Amniotic stem cell (primary cell): ENCODE measurements at places on chromosomes 6 and 20.

GRCh38 chr6:143271024-143271423 lies 179.5 kb downstream of the ADAT2 start:
- DNase-seq: peak; percentile 22

- DNase-seq: peak; percentile 41
Measured at GRCh38 chr20:33209789-33210188, 7.4 kb upstream of the BPIFA3 start.

DNA sequence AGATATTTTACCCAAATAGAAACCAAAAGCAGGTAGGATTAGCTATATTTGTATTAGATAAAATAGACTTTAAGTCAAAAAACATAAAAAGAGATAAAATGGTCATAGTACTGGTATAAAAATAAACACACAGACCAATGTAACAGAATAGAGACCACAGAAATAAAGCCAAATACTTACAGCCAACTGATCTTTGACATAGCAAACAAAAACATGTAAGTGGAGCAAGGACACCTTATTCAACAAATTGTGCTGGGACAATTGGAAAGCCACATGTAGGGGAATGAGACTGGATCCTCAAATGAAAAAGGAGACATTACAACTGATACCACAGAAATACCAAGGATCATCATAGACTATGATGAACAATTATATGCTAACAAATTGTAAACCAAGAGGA lies 94.5 kb upstream of the SIRPG start:
- no peak for DNase-seq

DNA sequence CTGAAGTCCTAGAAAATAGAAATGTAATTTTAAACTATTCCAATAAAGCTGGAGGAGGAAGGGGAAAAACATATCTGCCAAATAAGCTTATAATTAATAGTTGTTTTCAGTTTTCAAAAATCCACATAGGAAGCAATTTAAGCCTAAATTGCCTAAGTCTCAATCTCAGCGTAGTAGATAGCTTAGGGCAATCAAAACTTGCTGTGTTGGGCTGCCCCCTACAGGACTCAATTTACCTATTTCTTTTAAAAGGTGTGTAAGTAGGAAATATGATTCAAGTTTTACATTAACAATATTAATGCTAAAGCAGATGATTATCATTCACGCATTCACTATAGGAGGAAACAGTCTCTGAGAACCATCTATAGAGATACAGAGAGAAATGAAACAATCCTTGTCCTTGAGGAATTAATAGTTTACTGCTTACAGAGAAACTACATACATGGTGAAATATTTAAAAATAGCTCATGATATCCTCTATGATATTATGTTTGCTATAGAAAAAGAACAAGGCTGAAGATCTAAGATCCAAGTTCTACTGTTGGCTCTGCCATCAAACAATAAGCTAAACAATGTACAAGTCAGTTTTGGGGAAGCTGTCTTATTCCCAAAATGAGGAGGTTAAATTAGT lies 102.1 kb downstream of the ATG5 start:
- DNase-seq: peak; percentile 56

- DNase-seq: no peak
Measured at GRCh38 chr6:63014290-63014689, 197.0 kb upstream of the FKBP1C start.

- DNase-seq: no peak
Measured at GRCh38 chr6:241336-241865, 50.9 kb upstream of the DUSP22 start.

DNA sequence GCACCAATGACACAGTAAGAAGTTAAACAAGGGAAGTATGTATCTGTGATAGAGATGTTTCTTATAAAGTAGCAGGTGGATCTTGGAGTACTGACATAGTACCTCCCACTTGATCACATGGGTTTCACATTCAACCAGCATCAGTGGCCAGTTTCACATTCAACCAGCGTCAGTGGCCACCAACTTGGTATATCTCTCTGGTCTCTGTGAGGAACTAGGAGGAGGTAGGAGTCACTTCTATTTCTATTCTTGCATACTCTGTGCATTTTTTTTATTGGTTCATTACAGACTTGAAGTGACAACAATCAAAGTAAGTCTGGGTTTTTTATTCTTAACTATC lies 200.3 kb upstream of the SIM1 start:
- DNase-seq: no peak

GRCh38 chr20:58864346-58864745 lies 11.8 kb downstream of the GNAS start:
- DNase-seq: no peak

DNA sequence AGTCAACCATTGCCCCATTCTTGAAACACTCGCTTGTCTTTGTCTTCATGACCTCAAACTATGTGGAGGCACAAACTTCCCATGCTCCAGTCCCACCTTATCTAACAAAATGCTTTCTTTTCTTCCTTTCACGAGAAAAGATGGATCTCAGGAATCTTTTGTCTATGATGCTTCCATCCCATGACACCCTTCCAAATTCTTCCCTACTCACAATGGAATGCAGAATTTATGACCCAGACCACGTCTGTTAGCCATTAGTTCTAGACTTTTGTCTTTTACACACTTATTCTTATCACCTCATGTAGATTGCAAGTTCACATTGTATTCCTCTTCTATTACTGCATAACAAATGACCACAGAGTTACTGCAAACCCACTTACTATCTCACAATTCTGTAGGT lies 24.2 kb upstream of the LAMP5 start:
- DNase-seq: no peak

GRCh38 chr6:79042088-79042798 lies 35.8 kb downstream of the PHIP start:
- no peak for DNase-seq

- no peak for DNase-seq
Measured at GRCh38 chr6:109434456-109434855, 6.0 kb downstream of the PPIL6 start.

DNA sequence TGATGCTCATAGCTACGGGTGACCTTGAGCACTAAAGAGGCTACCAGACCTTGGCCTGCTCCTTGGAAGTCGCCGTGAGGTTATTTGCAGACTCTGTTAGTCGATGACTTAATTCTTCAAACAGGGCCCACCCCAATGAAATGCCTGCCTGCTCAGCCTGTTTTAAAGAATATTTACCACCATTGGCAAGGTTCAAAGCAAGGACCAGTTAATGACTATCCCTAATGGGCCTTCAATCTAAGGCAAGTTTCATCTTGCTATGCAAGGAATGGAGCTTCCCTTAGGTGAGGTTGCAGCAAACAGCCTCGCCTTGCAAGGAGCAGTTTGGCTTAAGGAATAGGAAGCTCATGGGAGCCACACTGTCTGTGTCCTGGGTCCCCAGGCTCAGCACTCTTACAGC lies 22.9 kb upstream of the SPO11 start:
- DNase-seq: no peak

GRCh38 chr6:4506792-4507191 lies 269.4 kb upstream of the CDYL start:
- DNase-seq: no peak

DNA sequence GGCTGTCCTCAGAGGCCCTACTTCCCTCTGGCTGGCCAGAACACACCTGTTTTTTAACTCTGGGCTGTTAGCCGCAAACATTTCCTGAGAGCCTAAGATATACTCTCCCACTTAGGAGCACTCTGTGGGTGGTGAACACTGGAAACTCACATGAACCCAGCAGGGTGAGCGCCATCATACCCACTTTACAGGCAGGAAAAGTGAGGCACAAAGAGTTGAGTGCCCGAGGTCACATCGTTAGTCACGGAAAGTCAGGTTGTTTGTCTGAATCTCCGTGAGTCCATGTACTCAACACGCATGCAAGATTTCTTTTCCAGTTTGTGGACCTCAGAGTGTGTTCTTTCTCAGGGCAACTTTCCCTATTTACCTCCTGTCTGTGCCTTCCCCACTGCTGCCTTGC lies 1.9 kb downstream of the BAK1 start:
- no peak for DNase-seq

DNA sequence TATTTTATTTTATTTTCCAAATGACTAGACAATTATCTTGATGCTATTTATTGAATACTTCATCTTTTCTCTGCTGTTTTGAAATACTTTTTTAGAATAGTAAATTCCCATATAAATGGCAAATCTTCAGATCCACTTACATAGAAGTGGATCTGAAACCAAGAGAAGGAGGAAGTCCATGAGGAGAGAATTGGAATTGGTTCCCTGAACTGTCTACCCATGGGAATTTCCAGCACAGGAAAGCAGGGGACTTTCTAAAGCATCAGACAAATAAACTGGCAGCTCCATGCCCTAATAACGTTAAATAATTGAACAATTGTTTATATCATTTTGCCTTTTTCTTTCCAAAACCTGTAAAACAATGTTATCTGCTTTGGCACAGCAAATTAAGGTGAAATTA lies 47.1 kb upstream of the PNRC1 start:
- DNase-seq: no peak

- no peak for DNase-seq
Measured at GRCh38 chr6:107408714-107409113, 50.6 kb downstream of the PDSS2 start.

DNA sequence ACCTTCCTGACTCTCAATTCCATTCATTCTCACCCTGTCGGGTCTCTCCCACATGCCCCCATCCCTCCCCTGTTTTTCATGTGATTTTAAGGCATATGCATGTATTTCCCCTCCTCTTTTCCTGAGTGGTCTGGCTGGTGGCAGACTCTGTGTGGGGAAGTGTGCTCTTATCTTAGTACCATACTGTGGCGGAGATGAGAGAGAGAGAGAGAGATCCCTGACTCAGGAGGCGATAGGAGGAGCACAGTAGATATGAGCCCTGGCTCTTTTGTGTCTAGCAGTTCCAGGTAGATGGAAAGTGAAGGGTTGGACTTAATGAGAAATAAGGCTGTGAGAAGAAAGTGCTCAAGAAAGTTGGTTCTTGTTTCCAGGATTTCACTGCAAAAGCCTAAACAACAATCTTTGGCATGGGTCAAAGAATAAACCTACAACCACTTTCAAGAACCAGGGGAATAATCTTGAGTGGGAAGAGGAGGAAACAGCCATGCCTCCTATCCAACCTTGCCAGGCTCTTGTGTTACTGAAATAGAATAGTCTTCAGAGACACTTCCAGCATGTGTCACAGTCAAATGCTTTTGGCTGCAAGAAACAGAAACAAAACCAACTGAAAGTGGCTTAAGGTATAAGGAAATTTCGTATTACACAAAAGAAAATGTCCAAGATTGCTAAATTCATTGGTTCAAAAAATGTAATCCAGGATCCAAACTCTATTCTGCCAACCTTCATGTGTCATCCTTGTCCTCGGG lies 123.8 kb upstream of the MYLIP start:
- no peak for DNase-seq

GRCh38 chr20:47465335-47466090 lies 36.2 kb upstream of the NCOA3 start:
- no peak for DNase-seq

DNA sequence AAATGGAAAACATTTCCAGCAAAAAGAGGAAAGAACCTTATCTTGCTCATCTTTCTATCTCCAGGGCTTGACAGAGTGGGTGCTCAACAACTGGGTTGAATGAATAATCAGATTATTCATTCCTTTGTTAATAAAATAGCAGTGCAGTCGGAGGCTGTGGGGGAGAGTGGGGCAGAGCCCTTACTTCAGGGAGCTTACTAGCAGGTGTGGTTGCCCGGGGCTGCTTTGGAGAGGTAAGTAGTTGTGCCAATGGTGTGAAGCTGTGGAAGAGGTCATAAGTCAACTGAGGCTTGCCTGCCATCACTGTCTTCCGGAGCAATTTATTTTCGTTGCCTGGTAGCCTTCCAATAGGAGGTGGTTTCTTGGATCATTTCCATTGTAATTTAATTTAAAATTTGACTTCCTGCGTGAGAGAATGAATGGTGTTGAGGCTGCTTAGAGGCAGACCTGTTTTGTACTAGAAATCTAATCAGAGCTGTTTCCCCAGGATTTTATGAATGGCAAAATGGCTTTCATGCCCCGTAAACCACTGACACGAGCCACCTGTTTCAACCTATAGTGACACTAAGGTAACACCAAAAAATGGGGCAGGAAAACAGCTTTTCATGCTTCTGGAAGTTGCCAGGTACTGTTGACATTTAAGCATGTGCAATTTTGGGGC lies 51.4 kb downstream of the ZDHHC14 start:
- DNase-seq: no peak

- DNase-seq: no peak
Measured at GRCh38 chr6:132910759-132911158, 96.4 kb downstream of the RPS12 start.

DNA sequence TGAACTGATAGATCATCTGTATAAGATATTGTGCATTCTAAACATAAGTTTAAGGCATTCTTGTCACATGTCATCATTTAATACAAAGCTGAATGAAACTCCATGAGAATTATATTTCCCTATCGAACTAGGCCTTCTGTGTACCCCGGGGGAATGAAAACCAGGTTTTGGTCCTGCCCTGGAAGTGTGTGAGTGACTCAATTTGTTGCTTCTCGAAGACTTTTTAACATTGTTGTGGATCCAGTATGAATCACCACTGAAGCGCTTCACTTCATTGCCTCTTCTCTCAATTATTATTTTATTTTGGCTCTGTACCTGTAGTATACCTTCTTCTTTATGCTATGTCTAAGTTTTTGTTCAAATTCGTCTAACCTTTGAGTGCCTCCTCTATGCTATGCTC lies 150.8 kb downstream of the GRIK2 start:
- DNase-seq: peak; percentile 22

DNA sequence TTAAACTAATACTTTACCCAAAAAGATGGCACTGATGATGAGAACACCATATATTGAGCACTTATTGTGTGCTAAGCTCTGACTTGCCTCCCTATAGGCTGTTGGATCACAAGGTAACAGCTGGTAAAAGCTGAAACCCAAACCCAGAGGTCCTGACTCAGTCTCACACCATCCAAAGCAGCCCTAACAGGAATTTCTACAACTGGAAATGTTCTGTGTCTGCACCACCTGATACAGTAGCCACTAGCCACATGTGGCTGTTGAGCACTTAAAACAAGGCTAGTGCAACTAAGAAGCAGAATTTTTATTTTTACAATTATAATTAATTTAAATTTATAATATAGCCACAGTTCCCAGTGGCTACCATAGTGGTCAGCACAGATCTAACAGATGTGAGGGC lies 15.6 kb upstream of the MATN4 start:
- no peak for DNase-seq

- DNase-seq: no peak
Measured at GRCh38 chr6:41527721-41528408, 18.3 kb upstream of the FOXP4 start.

DNA sequence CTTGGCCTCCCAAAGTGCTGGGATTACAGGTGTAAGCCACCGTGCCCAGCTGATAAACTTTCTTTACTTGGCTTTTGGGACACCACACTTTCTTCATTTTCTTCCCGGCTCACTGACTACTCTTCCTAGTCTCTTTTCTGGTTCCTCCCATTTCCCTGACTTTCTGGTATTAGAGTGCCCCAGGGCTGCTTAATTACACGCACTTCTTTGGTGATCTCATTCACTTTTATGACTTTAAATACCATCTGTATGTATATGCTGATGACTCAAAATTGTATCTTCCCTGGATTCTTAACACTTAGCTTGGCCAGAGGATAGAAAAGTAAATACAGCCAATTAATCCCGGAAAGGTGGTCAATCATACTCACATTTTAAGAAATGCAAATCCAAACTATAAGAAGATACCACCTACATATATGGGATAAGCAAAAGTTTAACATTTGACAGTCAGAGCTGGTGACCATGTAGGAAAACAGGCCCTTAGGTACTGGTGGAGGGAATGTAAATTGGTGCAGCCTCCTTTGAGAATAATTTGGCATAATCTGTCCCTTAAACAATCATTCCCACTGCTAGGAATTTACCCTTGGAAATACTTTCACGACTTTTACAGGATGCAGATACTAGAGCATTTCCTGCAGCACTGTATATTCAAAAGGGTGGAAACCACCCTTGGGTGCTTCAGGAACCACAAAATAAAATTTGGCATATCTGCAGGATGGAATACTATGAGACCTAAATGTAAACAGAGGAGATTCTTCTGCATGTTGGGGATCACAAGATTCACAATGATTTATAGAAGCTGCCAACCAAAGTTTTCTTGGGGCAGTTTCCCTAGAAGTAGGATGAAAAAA lies 9.4 kb upstream of the NANP start:
- DNase-seq: no peak
